Stimulated activated CD8-positive, alpha-beta memory T cell treated with anti-CD3 and anti-CD28 coated beads, Interleukin-15, amount 100 ng/mL, for 24 hours (primary cell): ENCODE measurements at places on chromosomes 3 and 15.

- no peak for DNase-seq
Measured at GRCh38 chr15:96293441-96293840, 37.1 kb upstream of the NR2F2 start.

DNA sequence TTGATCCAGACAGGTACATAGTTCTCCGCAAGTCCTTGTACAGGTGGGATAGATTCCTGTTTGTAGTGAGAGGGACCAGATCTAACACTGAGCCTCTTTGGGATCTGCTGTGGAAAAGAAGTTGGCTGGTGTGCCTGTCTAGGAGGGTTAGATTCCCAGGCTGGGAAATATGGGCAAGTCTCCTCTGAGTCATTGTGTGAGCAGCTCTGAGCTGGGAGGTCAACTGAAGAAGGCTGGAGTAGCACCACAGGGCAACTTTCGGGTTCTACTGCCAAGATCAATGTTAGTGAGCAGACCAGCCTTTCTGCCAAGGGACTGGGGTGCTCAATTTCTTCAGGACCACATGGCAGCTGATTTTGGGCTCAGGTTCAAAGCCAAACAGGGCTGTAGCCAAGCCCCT lies 33.4 kb downstream of the CLDN1 start:
- no peak for DNase-seq

GRCh38 chr15:54364961-54365360 lies 386.7 kb downstream of the UNC13C start:
- no peak for DNase-seq

DNA sequence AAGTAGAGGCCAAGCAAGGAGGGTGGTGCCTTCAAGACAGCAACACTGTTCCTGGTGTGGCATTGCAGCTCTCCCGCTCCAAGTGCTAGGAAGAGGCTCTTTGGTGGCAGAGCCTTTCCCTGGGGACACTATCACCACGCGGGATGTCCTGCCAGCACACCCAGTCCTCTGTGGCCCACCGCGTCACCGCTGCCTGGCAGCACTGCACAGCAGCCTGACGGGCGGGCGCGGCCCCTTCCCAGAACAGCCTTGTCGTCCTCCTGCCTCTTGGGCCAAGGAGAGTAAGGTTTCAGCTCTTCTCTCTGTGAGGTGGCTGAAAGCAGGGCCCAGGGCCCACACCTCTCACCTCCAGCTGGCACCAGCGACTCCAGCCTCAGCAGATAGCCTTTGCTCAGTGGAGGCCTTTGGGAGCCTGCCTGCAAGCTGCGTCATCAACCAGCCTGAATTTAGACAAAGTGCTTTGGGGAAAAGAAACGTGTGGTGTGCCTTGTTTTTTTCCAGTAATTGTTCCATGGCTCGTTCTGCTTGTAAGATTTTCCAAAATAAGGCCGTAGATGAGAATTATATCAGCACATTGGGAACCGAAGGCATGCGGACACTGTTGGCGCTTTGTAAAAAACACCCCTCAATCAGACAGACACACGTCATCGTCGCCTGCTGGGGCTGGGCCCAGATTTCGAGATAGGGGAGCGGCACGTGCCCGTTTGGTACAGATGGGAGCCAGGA lies 65.0 kb downstream of the AAGAB start:
- DNase-seq, result no peak
